Neural progenitor cell (in vitro differentiated cells): ENCODE measurements at places on chromosomes 1 and 21. TPM values are rescaled to one million over a fixed set of nuclear protein-coding genes. Genes with fewer than 3 reads are reported as not detected.

DNA sequence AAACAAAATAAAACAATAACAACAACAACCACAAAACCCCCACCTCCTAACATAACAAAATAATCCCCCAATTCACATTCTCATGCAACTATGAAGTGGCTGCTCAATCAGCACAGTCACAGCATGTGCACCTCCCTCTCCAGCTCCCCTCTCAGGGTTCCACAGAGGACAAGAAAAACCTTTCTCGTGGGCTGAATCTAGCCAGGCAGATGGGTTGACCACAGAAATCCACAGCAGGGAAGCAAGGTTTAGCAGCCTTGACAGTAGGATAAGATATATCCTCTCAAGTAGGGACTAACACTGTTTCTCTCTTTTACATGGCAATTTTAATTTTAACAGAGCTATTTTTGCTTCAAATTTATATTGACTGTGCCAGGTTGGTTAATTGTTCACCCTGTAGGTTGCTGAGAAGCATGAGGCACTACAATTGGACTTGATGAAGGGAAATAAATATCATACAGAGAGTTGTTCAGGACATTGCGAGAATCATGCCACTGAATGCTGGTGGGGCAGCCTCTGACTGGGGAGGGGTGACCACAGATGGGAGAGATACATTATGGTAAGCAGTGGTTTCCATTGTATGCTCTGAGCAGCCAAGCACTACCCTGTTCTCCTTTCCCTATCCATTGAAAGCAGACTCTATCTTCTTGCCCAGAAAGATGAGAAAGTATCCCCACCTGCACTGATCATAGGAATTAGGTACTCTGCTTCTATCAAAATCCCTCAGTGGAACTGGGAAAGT, 535.1 kb downstream of the DPYD start:
- H3K4me3 ChIP-seq = no peak overlapping the region
- H3K27ac ChIP-seq = no peak overlapping the region
- peaks cover 3% of the 10 kb centered on the region for H3K4me1 ChIP-seq
- DNase-seq = no peak
- no peaks in the 10 kb centered on the region for H3K27me3 ChIP-seq

Gene SELENBP1
- 38.5 and 63.2 TPM in 2 replicates for total RNA-seq

DNA sequence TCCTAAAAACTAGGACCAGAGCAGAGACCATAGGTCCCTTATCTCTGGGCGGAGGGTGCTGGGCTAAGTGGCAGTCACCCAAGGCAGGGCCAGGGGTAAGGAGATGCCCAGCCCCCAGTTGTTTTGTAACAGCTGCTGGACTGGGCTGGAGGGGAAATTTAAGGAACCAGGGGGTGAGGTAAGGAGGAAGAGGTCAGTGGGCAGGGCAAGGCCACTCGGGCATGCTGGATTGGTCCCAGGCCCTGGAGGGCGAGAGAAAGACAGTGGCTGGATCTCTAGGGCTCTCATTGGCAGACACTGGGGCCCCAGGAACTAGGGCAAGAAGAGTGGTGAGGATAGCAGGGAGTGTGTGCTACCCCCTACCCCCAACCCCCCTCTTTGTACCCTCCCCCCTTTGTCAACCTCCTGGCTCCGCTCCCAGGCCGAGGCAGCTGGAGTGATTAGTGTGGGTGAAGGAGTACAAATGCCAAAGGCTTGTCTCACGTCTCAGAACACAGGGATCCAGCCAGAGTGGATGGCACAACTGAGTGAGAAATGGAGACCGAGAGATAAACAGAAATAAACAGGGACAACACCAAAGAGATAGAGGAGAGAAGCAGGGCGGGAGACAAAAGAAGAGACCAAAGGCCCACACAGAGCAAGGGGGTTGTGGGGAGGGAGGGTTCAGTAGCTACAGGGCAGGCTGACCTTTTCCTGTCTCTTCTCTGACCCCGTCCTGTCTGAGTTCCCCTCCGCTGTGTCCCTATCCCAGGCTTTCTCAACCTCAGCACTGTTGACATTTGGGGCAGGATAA, 20.5 kb upstream of the THRAP3 start:
- no peaks in the 10 kb centered on the region for H3K36me3 ChIP-seq
- H3K27ac ChIP-seq = peak overlapping the region; percentile 75
- H3K27me3 ChIP-seq = no peaks in the 10 kb centered on the region
- no peak overlapping the region for H3K4me3 ChIP-seq

- H3K4me3 ChIP-seq = no peak overlapping the region
- DNase-seq = peak; percentile 72
- H3K27ac ChIP-seq = no peak overlapping the region
- no peaks in the 10 kb centered on the region for H3K4me1 ChIP-seq
Measured at GRCh38 chr1:200279810-200280411, 129.9 kb downstream of the ZNF281 start.

DNA sequence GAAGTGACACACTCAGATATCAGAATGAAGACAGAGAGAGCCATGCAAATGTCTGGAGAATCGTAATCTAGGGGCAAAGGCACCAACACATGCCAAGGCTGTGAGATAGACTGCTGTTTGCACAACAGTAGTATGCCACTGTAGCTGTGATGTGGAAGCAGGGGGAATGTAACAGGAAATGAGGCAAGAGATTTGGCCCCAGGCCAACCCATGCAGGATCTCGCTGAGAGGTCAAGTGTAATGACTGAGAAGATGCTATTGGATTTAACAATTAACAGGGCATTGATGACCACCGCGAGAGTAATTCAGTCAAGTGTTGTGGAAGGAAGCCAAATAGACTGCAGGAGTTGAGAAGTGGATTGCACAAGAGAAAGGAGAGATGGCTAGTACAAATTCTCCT, 107.3 kb upstream of the ST6GALNAC5 start:
- H3K4me1 ChIP-seq = peaks cover 2% of the 10 kb centered on the region
- DNase-seq = no peak
- no peaks in the 10 kb centered on the region for H3K36me3 ChIP-seq

GRCh38 chr1:89104147-89104546, 21.8 kb downstream of the GBP2 start:
- H3K4me1 ChIP-seq = peaks cover 7% of the 10 kb centered on the region
- no peak overlapping the region for H3K4me3 ChIP-seq
- H3K27ac ChIP-seq = no peak overlapping the region
- DNase-seq = no peak

DNA sequence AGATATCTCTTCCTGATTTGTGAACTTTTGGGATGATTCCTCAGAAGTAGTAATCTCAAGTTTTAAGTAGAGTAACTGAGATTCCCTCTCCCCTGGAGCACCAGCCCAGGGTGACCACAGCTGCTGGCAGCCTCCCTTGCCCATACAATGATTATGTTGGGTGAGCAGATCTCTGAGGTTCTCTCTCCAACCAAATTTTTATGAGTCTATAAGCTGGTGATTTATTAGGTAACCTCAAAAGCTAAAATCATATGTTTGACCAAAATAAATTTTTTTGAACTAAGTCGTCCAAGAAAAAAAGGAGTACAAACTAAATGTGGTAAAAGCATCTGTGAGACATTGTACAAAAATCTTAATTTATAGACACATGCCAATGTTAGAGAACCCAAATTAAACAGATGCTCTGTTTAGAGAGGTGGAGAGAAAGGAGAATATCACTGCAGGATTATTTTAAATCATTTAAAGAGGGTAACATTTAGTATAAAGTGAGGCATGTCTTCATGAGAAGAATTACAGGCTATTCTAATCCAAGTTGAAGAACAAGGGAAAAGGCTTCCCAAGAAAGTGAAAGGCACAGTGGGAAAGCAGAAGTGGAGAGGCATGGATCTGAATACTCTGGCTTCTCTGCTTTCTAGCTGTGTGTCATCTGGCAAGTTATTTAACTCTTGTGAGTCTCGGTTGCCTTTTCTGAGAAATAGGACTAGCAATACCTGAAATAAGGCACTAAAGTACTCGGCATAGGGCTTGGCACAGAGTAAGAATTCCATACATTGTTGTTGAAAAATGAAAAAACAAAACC, 2.5 kb downstream of the AKNAD1 start:
- H3K27ac ChIP-seq = no peak overlapping the region
- H3K27me3 ChIP-seq = no peaks in the 10 kb centered on the region
- no peaks in the 10 kb centered on the region for H3K36me3 ChIP-seq
- H3K4me1 ChIP-seq = no peaks in the 10 kb centered on the region
- DNase-seq = no peak

- peaks cover 3% of the 10 kb centered on the region for H3K4me1 ChIP-seq
- no peaks in the 10 kb centered on the region for H3K27me3 ChIP-seq
- no peak overlapping the region for H3K4me3 ChIP-seq
- no peaks in the 10 kb centered on the region for H3K36me3 ChIP-seq
Measured at GRCh38 chr21:42505090-42505726, 8.4 kb upstream of the SLC37A1 start.

Gene ZYG11A
- 0.52 and 0.65 TPM in 2 replicates for total RNA-seq

Gene OR14K1
- total RNA-seq = not detected in 2 replicates

DNA sequence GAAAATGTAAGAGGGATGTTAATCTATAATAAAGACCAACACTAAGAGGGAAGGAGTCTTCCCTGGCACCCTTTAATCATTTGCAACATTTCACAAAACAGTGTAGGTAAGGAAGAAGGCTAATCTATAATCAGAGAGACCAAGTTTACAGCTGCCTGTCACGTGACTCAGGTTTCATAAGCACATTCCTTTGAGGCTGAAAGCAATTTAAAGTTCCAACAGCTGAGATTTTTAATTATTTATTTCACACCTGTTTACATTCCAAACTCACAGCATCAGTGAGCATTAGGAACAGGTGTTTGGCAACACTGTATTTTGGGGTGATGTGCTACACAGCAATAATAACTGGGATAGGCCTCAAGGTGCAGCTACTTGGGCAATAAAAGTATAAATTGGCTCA, 75.7 kb upstream of the PGBD5 start:
- peaks cover 5% of the 10 kb centered on the region for H3K4me1 ChIP-seq
- H3K27ac ChIP-seq = no peak overlapping the region
- H3K4me3 ChIP-seq = no peak overlapping the region
- H3K36me3 ChIP-seq = no peaks in the 10 kb centered on the region

- H3K27me3 ChIP-seq = no peaks in the 10 kb centered on the region
- H3K4me1 ChIP-seq = no peaks in the 10 kb centered on the region
- no peak overlapping the region for H3K4me3 ChIP-seq
- no peak for DNase-seq
- H3K27ac ChIP-seq = no peak overlapping the region
- no peaks in the 10 kb centered on the region for H3K36me3 ChIP-seq
Measured at GRCh38 chr1:2375246-2375922, 16.0 kb downstream of the MORN1 start.

DNA sequence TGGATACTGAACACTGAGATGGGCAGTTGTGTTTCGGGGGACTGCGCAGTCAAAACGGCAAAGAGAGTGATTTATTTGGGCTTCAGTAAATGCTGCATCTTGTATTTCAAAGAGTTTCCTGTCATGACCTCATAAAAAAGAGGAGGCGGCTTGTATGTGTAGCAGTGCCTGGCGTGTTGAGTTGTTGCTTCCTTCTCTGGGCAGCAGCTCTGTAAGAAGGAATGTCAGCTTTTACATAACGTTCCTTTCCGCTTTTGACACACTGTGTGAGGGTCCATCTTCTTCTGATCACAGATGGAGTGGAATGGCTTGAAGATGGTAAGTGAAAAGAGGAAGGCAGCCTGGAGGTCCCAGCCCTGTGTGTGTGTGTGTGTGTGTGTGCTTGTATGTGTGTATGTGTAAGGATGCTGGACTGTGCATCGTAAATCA, 941 bp downstream of the ELAVL4 start:
- no peak overlapping the region for H3K27ac ChIP-seq
- no peak overlapping the region for H3K4me3 ChIP-seq
- no peaks in the 10 kb centered on the region for H3K36me3 ChIP-seq
- no peaks in the 10 kb centered on the region for H3K27me3 ChIP-seq

Gene UBQLN4
- total RNA-seq = 43.7 and 64.9 TPM in 2 replicates

DNA sequence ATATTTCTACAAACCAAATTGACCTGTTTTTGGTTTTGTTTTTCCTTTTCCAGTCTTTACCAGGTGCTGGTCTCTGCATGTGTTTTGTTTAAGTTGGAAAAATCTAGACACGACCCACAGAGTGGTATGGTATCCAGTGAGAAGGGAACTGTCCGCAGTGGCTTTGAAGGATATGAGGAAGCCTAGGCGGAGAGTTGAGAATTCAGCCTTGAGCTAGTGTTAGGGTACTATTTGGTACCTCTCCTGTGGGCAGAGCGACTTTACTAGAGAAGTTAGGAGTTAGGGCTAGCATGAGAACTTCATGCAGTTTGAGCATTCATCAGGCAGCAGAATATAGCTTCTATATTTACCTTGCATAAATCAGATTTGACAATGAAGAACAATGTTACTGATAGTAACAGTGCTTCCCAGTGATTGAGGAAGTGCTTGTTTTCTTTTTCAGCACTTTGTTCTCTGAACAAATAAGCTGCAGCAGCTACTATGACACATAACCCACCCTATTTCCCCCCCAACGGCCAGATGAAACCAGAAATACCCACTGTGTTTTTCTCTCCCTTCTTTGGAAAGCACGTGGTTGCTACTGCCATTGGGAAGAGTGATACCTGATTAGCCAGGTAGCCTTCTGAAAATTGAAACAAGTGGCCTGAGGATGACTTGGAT, 19.0 kb downstream of the MRPS6 start:
- no peaks in the 10 kb centered on the region for H3K27me3 ChIP-seq
- no peak for DNase-seq
- H3K27ac ChIP-seq = no peak overlapping the region
- no peak overlapping the region for H3K4me3 ChIP-seq
- H3K4me1 ChIP-seq = peaks cover 36% of the 10 kb centered on the region

Gene UBE2J2
- total RNA-seq = 32.9 and 39.2 TPM in 2 replicates

Gene DFFA
- total RNA-seq = 57.6 and 58.5 TPM in 2 replicates

Gene FLG
- total RNA-seq = not detected in 2 replicates

Gene ARID1A
- 43.1 and 70.6 TPM in 2 replicates for total RNA-seq

Gene MROH7
- total RNA-seq = 0.21 and 0.34 TPM in 2 replicates

GRCh38 chr1:26471498-26472319, 531 bp upstream of the HMGN2 start:
- peak overlapping the region; percentile 99 for H3K27ac ChIP-seq
- peaks cover 26% of the 10 kb centered on the region for H3K36me3 ChIP-seq
- peak; percentile 90 for DNase-seq
- H3K4me3 ChIP-seq = peak overlapping the region; percentile 95

DNA sequence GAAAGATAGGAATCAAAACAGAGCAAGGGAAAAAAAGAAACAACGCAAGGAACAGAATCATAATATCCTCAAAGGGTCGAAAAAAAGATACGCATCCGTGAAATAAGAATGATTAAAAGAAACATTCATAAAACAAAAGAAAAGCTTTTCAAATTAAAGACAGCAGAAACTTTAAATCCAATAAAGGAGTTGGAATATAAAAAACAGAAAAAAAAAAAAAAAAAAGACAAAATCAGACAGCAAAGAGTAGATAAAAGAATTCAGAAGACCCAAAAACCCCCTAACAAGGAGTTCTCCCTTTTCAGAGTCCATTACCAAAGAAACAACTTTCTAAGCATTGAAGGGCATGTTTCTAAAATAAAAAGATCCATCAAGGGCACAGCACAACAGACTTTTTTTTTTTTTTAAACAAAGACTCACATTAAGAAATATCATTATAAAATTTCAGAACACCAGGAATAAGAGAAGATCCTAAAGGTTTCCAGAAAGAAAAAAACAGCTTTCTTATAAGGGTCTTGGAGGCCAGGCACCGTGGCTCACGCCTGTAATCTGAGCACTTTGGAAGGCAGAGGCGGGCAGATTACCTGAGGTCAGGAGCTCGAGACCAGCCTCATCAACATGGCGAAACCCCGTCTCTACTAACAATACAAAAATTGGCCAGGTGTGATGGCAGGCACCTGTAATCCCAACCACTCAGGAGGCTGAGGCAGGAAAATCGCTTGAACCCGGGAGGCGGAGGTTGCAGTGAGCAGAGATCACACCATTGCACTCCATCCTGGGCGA, 44.7 kb downstream of the ENAH start:
- H3K4me1 ChIP-seq = peaks cover 25% of the 10 kb centered on the region
- no peak for DNase-seq
- peak overlapping the region; percentile 9 for H3K27ac ChIP-seq
